ENCODE measurements at places on chromosomes 3 and 15.

GRCh38 chr3:24006-24405, 172.6 kb upstream of the CHL1 start:
- no peak for DNase-seq

- no peak for DNase-seq
Observed at GRCh38 chr3:28224430-28224829, 17.0 kb upstream of the CMC1 start.

DNA sequence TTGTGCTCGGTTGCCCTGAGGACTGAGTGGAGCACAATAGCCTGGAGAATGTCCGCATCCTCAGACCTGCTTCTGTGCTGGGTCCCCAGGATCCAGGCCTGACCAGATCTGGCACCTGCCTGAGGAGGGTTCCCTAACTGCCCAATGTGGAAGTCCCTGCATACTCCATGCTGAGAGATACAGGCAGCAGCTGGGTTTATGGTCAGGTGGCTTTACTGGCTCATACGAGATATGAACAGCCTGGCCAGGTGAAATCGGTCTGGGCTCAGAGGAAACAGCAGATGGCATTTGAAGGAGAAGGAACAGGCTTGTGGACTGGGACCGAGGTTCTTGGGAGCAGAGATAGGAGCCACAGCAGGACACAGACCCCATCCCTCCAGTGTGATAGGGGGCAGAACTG, 18.2 kb upstream of the KIF23 start:
- no peak for DNase-seq

- DNase-seq: no peak
Observed at GRCh38 chr3:143896486-143896885, 48.2 kb upstream of the SLC9A9 start.

DNA sequence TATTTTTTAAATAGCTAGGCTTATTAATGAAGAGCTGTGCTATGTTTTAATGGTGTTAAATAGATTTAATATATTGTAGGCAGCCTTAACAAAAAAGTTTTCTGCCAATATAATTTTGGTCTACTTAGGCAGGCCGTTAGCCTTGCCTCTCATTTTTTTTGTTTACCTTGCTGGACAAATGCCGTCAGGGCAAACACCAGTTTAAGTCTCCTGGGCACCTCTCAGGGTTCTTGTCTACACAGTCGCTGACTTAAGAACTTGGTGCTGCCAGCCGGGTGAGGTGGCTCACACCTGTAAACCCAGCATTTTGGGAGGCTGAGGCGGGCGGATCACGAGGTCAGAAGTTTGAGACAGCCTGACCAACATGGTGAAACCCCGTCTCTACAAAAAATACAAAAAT, 153.3 kb downstream of the ULK4 start:
- no peak for DNase-seq
